ENCODE measurements at places on chromosomes 1 and 21.

DNA sequence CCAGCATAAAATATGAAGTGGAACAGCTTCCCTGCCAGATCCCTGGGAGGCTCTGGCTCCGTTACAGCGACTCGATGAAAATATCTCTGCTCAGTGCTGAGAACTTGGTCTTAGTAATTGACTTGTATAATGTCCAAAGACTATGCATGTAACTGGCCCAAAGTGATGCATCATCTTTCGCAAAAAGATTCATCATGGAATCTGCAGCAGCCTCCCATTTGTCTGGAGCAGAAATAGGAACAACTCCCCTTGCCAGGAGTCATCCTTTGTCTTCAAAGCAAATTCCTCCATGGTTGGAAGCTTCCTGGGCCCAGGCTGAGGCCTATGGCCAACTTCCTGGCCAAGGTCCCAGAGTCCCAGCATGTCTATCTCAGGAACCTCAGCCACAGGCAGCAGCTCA lies 16.9 kb upstream of the SLC6A17 start:
- DNase-seq: no peak

DNA sequence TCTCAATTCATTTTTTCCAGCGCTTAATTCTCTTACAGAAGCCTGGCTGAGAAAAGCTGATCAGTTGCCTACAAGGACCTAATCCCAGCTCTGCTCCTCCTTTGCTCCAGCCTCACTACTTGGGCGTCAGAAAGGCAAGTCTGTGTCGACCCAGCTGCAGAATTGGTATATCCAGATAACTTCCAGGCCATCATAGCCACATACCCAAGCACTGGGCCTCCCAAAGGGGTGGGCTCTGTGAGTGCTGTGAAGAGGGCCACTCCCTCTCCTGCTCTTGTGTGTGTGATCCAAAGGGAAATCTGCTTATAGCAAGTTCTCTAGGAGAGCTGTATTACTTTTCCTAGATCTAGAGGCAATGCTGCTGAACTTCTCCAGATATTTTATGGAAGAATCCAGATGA lies 18.1 kb downstream of the LMOD1 start:
- DNase-seq: no peak

DNA sequence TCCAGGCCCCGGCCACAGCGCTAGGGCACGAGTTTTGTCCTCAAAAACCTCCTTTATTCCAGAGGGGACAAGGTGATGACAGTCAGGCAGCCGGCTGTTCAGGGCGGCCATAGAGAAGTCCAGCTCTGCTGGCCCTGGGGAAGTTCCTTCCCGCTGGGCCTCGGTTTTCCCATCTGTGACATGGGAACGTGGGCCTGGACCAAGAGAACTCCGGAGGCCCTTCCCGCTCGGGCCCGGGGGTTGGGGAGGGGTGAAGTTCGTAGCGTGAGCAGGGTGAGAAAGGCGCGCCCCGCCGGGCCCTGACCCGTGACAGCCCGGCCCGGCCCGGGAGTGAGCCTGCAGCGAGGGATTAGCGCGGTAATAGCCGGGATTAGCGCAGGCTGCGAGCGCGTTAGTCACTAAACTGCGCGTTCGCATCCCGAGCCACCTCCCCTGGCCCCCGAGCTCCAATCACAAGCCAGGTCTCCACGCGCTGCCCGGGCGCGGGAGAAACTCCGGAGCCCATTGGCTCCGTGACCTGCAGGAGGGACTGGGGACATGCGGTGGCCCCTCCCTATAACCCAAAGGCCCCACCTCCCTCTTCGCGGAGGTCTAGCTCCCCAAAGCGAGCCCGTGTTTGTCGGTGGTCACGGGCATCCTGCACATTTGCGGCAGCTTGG lies 29.8 kb upstream of the PADI2 start:
- no peak for DNase-seq

GRCh38 chr1:15258833-15259621 lies 12.0 kb downstream of the FHAD1 start:
- DNase-seq: no peak

DNA sequence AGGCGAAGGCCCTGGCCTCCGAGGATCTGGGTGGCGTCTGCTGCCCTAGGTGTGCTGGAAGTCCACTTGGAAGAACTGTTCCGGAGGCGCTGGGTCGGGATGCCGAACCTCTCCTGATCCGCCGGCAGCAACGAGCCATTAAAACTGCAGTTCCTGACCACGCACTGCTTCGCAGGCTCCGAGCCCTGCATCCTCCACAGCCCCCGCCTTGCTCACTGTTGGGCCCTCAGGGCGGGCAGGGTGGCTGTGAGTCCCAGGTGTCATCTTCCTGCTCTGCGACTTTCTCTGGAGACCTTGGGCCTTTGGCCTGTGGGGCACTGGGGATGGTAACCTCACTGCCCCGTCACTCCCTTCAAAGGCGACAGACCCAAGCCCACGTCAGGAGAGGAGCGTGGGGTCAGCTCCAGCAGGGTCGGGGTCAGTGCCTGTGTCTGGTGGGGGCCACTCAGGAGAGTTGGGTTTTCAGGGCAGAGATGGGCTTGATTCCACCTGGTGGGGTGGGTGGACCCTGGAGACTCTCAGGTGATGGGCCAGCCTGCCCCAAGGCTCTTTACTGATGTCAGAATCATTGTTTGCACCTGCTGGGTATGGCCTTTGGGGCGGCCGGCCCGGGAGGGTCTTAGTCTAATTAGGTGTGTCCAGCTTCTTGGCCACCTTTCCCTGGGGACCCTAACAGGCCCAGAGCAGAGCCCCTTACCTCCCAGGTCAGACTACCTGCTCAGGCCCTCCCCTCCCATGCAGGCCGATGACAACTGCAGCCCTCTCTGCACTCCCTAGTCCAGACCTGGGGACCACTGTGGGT lies 3.1 kb downstream of the PRXL2B start:
- no peak for DNase-seq

- no peak for DNase-seq
Measured at GRCh38 chr1:216723274-216723780, at the start of gene ESRRG. Gene ESRRG (minus strand): TSS chr1:216723429. CDS start chr1:216723299, 130 bp downstream.

DNA sequence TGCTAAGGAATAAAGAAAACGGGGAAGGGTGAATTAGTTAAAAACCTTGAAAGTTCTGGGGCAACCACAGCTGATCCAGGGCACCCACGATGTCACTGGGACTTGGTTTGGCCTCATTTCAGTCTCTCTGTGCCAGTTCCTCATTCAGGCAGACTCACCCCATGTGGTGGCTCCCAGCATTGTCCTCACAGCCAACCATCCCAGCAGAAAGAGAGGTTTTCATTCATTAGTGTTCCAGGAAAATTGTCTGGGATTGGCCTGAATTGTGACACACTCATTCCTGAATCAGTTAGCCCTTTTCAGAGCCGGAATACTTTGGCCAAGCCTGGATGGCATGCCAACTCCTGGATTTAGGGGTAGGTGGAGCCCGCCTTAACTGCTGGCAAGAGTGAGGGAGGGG lies 367.7 kb downstream of the PRDM2 start:
- no peak for DNase-seq

GRCh38 chr1:176220100-176220689 lies 13.1 kb upstream of the COP1 start:
- DNase-seq: no peak

GRCh38 chr1:33346927-33347649 lies 26.2 kb upstream of the A3GALT2 start:
- DNase-seq: no peak

GRCh38 chr21:31030367-31031106 lies 7.7 kb downstream of the KRTAP19-8 start:
- DNase-seq: no peak

- no peak for DNase-seq
Measured at GRCh38 chr21:36178349-36178748, 21.7 kb downstream of the DOP1B start.

- no peak for DNase-seq
Measured at GRCh38 chr1:73310797-73311381, 887.1 kb downstream of the LRRIQ3 start.

- peak; percentile 46 for DNase-seq
Measured at GRCh38 chr21:43644609-43645008, 14.7 kb downstream of the HSF2BP start.

GRCh38 chr21:46052703-46053651 lies 44.9 kb upstream of the COL6A2 start:
- no peak for DNase-seq

DNA sequence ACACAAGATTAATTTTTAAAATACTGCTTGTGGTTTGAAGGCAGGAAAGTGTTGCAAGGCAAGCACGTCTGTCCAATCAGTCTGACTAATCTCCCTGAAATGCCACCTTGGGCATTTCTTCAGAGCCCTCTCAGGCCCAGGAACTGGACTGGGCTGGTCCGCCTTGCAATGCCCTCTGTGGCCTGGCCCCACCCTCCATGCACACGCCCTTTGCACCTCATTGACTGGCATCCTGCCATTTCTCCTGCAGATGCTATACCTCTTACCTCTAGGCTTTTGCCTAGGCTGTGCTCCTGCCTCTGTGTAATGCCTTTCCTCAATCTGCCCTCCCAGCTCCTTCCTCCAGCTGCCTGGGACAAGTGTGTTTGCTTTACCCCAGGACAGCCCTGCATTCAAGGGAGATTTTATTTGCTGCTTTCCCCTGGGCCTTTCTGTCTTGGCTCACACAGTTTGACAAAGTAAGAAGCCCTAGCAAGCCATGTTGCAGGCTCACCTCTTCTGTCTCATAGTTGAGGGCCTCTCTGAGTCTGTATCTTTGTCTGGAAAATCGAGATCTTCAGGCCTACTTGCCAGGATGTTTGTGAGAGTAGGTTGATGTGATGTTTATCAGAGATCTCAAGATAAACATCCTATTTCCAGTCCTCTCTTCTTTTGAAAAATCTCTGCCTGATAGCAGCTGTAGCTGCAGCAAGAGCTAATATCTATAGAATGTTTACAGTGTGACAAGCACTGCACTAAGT lies 149.2 kb upstream of the JUN start:
- DNase-seq: no peak

DNA sequence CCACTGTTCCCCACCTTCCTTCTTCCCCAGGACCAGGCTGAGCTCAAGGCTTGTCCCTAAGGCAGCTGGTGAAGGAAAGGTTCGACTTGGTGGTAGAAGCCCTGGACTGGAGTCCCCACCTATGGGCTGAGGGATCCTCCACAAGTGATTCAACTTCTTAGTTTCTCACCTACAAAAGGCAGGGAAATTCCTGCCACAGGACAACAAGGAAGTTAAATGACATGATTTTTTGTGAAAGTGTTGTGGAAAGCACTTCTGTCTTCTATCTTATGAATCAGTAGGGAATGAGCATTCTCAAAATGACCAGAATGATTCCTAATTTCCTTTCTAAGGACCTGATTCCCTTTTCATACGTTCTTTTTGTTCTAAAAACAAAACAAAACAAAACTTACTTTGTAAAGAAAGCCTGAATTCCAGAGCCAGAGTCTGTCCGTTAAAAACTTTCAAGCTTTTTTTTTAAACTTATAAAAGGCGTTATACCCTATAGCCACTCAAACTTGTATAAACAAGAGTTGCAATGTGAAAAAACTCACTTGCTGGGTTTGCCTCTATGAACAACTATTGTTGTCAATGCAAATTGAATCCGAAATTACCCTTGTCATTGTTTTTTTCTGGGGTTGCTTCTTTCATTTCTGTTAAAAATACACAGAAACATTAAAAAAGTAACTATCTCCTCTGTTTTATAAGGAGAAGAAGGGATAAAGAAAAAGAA lies 12.2 kb downstream of the KCNJ15 start:
- DNase-seq: no peak

- DNase-seq: no peak
Measured at GRCh38 chr1:219773775-219774174, 154.6 kb downstream of the SLC30A10 start.

DNA sequence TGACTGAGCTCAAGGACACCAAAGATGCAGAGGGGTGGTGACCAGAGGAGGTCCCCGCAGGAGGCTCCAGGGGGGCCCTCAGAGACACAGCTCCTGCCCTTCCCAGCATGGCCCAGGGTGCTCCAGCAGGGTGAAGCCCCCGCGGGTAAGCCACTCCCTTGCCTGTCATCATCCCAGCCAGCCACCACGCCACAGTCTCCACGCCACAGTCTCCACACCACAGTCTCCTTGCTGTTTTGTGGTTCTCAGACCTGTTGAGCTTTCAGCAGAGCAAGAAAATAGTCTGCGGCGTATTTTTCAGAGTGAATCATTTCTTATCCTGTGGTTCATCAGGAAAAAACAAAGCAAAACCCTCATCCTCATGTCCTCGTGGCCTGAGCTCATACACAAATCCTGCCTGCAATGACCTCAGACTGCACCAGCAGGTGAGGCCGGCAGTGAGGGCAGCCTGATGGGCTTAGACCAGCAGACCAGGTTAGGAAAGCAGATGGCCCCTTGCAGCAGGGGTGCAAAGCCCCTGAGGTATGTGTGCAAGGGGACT lies 25.7 kb upstream of the ABCG1 start:
- DNase-seq: no peak

DNA sequence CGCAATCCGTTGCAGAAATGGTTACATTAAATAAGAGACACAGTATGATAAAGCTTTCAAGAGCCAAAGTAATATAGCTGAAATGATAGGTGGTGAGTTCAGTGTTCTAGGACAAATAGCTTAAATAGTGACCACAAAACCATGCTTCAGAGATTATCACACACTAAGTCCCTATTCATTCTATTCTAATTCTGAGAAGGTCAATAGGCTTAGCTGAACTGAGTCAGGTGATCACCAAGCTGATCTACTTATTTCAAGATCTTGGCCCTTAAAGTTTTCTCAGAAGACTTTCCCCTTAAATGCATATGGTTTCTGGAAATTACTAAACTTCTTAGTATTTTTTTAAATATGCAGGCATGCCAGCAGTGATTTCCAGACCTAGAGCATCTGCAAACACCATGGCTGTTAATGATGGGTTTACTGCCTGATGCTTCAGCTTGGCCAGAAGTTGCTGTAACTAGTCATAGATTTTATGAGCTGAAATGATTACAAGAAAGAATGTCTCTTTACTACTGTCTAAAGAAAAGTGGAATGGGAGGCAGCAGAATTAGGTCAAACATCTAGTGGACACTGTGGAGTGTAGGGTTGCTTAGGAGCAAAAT lies 242.9 kb downstream of the ST6GALNAC3 start:
- no peak for DNase-seq

GRCh38 chr1:230869500-230869899 lies 1.2 kb upstream of the C1orf198 start:
- no peak for DNase-seq

GRCh38 chr21:29701676-29702075 lies 238.1 kb downstream of the GRIK1 start:
- DNase-seq: no peak

DNA sequence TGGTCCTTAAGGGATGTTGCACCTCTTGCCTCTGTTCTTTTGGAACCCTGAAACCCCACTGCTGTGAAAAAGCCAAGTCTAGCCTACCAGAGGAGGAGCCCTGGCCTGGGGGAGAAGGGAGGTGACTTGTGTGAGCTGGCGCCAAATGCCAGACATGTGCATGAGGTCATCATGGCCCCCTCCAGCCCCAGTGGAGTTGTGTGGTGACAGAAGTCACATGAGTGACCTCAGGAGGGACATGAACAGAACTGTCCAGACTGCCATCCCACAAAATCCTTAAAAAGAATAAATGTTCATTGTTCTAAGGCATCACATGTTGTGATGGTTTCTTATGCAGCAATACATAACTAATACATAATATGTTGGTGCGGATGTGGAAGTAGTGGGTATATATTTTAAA lies 10.8 kb downstream of the HHAT start:
- no peak for DNase-seq

GRCh38 chr1:187236676-187237075 lies 407.9 kb downstream of the PLA2G4A start:
- DNase-seq: no peak

Measured in anterior cingulate cortex (tissue), 58 donors.